Smooth muscle cell of the coronary artery (primary cell): ENCODE measurements at places on chromosomes 2 and 18. TPM values are rescaled to one million over a fixed set of nuclear protein-coding genes. Genes with fewer than 3 reads are reported as not detected.

The TXNDC2 gene
- total RNA-seq, result not detected in 2 replicates

The RESP18 gene
- total RNA-seq, result not detected in 2 replicates

The AAK1 gene
- total RNA-seq, result 14.5 and 18.6 TPM in 2 replicates

The SLC19A3 gene
- total RNA-seq, result 0.23 and 2.1 TPM in 2 replicates

The ZC3H15 gene
- total RNA-seq, result 55.8 and 85.1 TPM in 2 replicates

The TUBB6 gene
- total RNA-seq, result 454 and 821 TPM in 2 replicates

The MLPH gene
- 0.90 and 37.0 TPM in 2 replicates for total RNA-seq

The FBXO48 gene
- total RNA-seq, result 0.15 and 0.23 TPM in 2 replicates

The ASAP2 gene
- 18.6 and 48.1 TPM in 2 replicates for total RNA-seq

The SCN2A gene
- 0.68 and 1.8 TPM in 2 replicates for total RNA-seq

The TACR1 gene
- 0.08 TPM in 1 of 2 replicates, not detected in the other for total RNA-seq

The IL18R1 gene
- 1.1 and 4.3 TPM in 2 replicates for total RNA-seq

The SCYGR8 gene
- not detected in 2 replicates for total RNA-seq

The GPR155 gene
- 2.0 and 8.5 TPM in 2 replicates for total RNA-seq
